ENCODE measurements at places on chromosomes 1 and 21.
A peak's percentile ranks its signal among the peaks of the same experiment; 100 is the strongest.

- DNase-seq: peak; percentile 87
Measured at GRCh38 chr1:225875044-225875815, 7.0 kb downstream of the TMEM63A start.

DNA sequence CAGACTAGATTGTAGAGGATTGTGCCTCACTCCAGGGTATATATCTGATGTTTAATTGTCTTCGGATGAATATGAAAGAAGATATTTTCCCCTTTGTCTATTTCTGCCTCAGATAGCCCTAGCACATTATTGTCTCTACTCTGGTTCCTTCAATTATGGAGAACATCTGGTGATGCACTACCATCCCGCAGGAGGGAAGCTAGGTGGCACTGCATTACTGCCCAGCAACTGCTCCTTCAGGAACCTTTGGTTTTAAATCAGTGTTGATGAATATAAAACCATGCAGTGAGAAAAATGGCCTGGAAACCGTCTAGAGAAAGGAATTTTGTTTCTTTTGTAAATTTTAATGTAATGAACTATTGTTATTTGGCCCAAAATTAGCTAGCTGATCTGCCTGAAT, 68.5 kb downstream of the GPR88 start:
- DNase-seq: peak; percentile 54

GRCh38 chr1:77322061-77322900, 40.5 kb downstream of the AK5 start:
- DNase-seq: peak; percentile 3

DNA sequence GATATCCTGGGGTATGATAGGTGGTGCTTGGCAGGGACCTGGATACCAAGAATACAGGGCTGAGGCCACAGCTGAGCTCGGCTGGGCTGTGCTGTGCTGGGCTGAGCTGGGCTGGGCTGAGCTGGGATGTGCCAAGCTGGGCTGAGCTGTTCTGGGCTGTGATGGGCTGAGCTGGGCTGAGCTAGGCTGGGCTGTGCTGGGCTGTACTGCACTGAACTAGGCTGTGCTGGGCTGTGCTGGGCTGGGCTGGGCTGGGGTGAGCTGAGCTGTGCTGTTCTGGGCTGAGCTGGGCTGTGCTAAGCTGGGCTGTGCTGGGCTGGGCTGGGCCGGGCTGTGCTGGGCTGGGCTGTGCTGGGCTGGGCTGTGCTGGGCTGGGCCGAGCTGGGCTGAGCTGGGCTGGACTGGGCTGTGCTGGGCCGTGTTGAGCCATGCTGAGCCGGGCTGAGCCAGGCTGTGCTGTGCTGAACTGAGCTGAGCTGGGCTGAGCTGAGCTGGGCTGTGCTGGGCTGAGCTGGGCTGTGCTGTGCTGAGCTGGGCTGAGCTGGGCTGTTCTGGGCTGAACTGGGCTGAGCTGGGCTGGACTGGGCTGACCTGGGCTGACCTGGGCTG, 94.7 kb upstream of the ACTRT2 start:
- DNase-seq: no peak

DNA sequence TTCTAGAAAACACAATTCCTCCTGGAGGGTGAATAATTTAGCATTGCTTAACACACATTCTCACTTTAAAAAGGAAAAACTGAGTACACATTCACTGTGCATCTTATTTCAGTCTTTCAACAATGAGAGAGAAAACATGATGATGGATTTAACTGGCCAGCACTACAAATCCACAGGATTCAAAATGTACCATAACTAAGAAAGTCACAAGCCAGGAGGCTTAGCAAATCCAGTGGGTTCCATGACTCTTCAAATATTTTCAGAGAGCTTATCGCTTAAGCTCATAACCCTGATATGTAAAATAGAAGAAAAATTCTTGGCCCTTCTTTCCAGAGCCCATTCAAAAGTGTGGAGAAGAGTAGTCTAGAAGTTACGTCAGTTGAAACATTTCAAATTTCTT, 820.3 kb downstream of the LTN1 start:
- no peak for DNase-seq

DNA sequence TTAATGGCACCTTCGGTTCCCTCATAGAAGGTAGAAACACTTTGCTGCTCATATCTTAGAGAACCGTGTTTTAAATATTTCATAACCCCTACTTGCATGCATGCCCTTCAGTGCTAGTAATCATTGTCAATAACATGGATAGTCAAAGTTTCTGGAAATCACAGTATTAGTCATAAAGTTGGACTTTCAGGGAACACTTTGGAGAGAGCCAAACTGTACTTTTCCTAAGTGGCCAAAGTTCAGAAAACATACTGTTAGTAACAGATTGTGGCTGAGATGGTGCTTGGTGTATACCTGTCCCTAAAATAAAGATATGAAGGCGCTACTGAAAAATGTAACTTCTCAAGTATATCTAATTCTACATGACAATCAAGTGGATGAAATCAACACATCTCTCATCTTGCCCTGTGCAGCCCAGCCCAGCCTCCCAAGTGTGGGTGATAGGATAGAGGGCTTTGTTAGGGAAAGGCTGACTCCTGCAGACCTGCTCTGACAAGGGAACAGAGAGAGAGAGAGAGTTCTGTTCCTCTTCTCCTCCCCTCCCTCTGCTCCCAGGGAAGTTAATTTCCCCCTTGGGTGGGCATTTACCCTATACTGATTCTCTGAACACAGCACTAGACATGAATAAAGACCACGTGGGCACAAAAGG, 14.4 kb downstream of the MYOC start:
- DNase-seq: no peak

DNA sequence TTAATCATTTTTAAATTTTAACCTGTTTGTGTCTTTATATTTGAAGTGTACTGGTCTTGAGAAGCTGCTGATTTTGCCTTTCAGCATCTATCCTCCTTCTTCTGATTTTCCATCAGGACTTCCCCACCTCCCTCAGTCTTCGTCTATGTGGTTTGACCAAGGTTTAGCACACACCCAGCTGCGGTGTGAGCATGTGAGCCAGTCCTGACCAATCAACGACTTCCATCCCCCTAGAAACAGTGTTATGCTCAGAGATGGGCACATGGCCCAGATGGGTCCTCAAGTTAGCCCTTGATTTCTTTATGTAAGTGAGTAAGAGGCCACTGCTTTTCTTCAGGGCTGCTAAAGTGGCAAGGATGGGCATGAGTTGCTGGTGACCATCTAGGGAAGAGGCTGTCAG, 190.8 kb downstream of the MATN1 start:
- DNase-seq: no peak

DNA sequence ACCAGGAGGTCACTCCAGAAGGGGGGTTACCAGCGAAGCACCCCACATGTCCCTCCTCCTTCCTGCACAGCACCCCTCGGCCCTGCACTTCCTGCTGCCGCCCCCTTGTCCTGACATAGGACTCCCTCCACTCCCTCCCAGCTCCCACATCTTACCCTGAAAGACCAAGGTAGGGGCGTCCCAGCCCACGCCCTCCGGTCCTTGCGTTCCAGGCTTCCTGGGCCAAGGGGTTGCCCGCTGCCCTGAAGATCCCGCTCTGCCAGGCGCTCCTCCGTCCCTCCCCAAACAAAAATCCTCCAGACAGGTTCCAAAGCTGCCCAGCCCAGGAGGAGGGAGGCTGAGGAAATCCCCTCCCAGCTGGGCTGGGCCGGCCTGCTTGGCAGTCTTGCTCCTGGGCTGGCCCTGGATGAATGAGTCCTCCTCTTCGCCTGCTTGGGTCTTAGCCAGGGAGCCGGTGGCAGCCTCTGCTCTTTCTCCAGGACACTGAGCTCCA, at the start of gene RHBDL2:
Gene RHBDL2 (minus strand): TSS at position 304 of the 493 bp plus-strand sequence. CDS start 22,618 bp downstream, outside the sequence.
- DNase-seq: peak; percentile 91

GRCh38 chr1:211985556-211986264, 49.6 kb downstream of the INTS7 start:
- no peak for DNase-seq

- peak; percentile 49 for DNase-seq
Measured at GRCh38 chr1:215104283-215104682, 21.7 kb downstream of the KCNK2 start.

Measured in epithelial cell of esophagus (primary cell).